ENCODE measurements at places on chromosomes 6 and 20. TPM values are rescaled to one million over a fixed set of nuclear protein-coding genes. Genes with fewer than 3 reads are reported as not detected.

Gene ARFGEF3
- 0.11 TPM for total RNA-seq

Gene GUCA1A
- not detected for total RNA-seq

Gene SIGLEC1
- not detected for total RNA-seq

Gene RAET1L
- total RNA-seq = not detected

DNA sequence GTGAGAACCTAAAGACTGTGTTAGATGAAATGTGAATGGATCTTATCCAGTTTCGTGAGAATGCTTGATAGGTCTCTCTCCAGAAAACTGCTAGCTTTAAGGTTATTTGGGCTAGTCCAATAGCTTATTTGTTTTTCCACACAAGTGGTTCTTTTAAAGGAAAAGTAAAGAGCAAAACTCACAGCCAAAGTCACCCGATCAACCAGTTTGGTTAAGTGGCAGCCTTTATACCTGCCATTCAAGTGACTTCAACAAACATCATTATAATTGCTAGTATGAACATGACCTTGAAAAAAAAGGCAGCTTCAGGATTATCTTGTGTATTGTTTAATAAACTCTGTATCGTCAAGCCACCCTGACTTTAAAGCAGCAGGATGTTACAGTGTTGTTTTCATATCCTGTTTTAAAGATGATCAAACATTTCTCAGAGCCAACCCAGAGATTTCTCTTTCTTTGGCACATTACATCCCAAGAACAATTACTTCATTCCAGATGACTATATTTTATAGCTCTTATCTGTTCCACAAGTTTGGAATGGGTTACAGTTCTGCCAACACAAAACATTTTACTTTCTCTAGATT is 253.4 kb downstream of the EPHA7 start:
- DNase-seq = no peak

DNA sequence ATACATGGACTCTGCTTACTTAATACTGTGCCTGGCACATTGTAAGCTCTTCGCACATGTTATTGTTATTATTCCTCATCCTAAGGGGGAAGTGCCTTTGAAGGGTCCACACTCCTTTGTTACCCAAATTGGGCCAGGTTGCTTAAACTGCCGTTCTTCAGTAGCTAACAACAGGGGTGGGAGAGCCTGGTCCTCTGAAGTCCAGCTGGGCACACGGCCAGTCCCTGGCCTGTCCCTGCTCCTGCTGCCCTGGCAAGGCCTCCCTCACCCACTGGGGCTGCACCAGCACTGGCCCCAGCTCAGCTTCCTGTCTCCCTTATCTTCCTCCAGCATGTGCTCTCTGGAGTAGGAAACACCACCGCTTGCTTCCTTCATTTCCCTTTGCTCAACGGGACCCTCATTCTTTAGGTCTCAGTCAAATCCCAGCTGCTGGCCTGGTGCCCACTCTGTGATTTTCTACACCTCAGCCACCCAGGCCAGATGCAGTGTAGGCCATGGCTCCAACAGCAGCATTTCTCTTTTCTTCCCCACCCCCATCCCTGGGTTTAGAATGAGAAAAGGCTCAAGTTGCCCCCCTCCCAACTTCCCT is 5.5 kb upstream of the PROCR start:
- no peak for DNase-seq

DNA sequence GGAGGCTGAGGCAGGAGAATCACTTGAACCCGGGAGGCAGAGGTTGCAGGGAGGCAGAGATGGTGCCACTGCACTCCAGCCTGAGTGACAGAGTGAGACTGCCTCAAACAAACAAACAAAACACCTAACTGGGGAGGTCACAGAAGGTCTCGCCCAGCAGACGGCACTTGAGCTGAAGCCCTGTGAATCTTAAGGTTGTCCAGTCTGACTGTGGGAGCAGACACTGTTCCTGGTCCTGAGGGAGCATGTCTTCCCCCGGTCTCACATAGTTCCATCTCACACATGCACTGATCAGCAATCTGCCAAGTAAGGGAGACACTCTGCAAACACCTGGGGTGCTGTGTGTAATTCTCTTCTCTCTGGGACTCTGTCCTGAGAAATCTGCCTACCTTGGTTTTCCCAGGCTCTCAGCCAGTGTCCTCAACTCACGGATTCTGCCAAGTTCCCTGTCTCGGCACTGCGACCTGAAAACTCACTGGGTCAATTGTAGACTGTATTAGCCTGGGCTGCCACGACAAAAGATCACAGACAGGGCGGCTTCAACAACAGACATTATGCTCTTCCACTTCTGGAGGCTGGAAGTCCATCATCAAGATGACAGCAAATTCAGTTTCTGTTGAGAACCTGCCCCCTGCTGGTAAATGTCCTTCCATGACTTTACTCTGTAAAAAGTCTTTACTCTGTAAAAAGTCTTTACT is 94.3 kb downstream of the JPH2 start:
- DNase-seq = peak; percentile 76
